ENCODE measurements at places on chromosomes 4 and X.

- DNase-seq = no peak
Observed at GRCh38 chr4:142974328-142974727, 128.2 kb upstream of the INPP4B start.

GRCh38 chr4:127352220-127353113 is 280.3 kb upstream of the INTU start:
- no peak for DNase-seq

GRCh38 chr4:114921790-114922591 is 191.4 kb downstream of the NDST4 start:
- DNase-seq = peak; percentile 78

GRCh38 chr4:7903791-7904516 is 35.7 kb downstream of the AFAP1 start:
- no peak for DNase-seq

- DNase-seq = no peak
Observed at GRCh38 chrX:110401135-110401534, 42.5 kb downstream of the RTL9 start.

GRCh38 chr4:126916626-126917140 is 716.1 kb upstream of the INTU start:
- DNase-seq = no peak

- peak; percentile 70 for DNase-seq
Observed at GRCh38 chr4:81030061-81030980, at the start of gene BMP3. Gene BMP3, plus strand, starts transcription at chr4:81030708. Its CDS starts 577 bp downstream, at chr4:81031285.

DNA sequence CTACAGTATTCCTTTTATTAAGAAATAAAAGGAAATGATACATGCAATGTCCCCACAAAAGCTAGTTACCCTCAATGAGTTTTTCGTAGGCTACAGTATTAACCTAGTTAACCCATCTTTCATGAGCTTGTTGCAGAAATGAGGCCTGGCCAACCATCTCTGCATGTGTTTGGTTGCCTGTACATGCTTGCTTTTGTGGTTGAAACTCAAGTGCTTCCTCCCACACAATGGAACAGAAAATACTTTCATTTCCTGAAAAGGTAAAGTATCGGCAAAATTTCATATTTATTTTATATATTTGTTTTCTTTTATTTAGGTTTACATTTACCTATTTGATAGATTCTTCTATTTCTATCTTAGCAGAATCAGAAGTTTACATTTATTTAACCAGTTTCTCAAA is 214.6 kb upstream of the FAM241A start:
- no peak for DNase-seq

DNA sequence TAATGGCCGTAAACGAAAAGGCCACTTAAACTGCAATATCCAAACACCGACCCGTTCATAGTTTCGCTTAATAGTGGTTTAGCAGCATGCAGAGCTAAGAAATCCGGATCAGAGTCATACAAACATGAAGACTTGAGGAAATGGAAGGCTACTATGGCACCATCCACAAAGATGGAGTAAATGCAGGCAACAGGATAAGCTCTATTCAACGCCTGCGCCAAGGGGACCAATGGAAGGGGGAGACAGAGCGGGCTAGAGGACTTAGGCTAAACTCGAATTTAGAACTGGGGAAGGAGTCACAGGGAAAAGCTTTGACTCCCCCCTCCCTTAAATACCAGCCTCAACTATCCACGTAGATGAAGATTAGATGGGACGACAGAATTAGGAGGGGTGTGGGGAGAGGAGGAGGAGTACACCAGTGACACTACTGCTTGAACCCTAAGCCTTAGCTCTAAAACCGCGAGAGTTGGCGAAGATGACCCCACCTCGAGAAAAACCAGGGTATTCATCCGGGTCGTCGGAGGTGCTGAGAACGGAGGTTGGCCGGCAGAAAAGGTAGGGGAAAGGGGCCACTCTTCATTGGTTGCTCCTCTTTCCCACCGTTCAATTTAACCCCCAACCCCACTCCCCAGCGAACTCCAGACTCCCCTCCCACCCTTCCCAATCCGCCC is 3.5 kb downstream of the HUWE1 start:
- peak; percentile 57 for DNase-seq

- DNase-seq = no peak
Observed at GRCh38 chrX:102077426-102077825, 48.1 kb upstream of the TCEAL2 start.

DNA sequence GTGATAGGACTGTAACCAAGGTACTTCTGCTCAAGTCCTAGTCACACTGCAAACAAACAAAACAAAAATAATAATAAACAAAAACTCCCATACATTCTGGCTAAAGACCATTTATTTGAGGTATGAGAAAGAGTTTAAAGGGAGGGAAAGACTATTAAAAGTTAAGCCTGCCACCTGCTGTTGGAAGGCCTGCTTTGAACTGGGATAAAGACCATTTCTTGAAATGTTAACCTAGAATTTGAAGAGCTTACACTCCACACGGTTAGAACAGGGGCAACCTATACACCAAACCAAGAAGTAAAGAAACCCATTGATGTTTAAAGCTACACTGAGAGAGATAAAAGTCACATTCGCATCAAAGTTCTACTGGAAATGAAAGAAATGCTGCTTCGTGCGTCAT is 548.7 kb upstream of the DIPK2B start:
- DNase-seq = no peak

DNA sequence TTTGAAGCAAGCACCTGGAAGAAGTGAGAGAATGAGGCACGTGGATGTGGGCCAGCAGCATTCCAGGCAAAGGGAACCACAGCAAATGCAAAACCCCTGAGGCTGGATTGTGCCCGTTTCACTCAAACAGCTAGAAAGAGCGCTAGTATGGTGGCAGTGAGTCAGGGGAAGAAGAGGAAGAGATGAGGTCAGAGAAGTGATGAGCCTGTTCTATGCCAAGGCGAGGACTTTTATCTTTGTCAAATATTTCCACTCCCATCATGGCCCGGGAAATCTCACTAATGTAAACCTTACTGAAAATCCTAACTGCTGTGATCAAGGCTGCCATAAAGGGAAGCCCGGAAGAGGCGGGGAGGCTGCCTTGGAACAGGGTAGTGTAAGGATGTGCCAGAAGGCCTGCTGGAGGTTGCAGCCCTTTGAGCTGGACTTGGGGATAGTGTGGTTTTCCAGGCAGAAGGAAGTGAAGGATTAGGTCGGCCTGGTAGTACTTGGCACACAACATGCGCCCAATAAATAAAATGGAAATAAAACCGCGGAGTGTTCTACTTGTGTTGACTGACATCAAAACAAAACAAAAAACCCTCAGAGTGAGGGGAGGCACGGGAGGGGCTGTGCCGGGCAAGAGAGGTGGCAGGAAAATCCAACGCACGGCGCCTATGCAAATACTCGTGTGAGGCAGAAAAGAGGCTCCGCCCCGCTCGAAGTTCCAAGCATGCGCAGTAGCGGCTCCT is 1.2 kb upstream of the CDK16 start:
- no peak for DNase-seq

DNA sequence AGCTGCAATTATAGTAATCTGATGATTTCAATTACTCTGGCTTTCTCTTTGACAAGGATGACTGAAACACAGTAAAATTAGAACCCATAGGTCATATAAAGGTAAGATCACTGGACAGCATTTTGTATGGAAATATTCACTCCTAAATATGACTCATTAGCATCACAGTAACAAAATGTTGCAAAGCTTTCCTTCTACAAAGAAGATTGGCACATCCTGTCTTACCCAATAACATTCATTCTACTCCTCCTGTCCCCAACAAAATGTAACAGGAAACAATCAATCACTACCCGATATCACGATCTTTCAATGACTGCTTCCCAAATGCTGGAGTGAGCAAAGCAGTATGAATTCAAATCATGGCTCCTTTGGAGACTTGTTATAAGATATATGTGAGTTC is 95.3 kb downstream of the FANCB start:
- DNase-seq = no peak

DNA sequence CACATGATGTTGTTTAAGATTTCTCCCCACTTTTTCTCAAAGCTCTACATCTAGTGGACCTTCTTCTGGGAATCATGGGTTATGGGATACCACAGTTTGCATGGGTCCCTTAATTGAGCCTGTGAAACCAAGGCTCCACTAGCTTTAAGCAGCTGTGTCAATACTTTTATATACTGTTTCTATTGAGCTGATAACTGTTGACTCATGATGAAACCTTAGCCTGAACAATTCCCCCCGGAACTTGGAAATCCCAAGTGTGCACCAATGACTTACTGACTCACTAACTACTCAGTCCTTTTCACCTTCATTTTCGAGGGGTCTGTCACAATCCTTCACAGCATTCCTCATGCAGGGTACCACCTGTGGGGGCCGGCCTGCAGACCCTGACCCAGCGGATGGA is 12.7 kb upstream of the SPIN4 start:
- no peak for DNase-seq

DNA sequence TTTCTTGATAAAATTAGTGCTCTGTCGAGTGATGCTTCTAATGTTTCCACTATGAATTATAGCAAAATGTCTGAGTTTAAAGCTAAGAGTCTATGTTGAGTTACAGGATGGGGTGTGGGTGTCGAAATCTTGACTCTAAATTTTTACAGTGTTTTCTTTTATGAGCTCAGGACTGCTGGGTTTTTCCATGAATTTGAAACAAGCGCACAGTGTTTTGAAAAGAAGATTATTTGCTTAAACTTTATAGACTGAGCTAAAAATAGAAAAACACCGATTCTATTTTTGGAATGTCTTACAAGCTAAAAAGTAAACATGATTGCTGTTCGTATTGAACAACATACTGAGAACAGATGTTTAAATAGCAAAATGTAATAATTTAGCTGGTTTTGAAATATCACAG is 7.5 kb downstream of the PTTG2 start:
- DNase-seq = no peak

GRCh38 chrX:130771230-130771629 is 131.8 kb downstream of the ENOX2 start:
- no peak for DNase-seq

DNA sequence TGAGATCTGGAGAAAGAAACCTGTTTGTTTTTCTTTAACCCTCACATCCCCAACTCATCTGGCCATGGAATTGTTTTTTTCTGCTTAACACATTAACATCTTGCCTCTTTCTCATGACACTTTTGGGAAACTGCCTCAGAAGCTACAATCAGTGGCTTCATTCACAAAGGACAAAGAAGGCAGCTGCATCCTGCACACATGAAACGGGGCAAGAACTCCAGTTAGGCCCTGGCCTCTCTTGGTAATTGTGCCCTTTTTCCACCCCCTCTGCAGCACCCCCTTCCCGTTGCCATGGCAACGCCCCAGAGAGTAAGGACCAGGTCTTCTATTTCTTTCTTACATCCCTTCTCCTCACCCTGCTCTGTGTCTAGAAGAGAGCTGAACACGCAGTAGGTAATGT is 103.4 kb downstream of the PDGFRA start:
- no peak for DNase-seq

GRCh38 chr4:73751166-73751565 is 10.8 kb downstream of the CXCL8 start:
- no peak for DNase-seq

DNA sequence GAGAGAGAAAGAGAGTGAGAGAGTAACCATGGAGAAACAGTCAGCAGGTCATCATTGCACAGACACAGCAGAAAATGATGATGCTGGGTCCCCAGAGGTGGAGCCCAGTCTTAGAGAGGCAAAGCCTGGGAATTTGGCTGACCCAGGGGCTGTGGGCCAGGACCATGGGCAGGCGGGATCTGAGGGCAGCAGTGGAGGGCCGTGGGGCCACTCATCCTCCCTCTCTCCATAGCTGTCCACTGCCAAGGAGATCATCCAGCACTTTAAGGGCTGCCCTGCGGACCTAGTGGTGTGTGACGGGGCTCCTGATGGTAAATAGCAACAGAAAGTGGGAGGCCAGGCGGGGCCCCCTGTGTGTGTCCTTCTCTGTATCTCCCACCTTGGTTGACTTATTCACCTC is 2.8 kb downstream of the FTSJ1 start:
- DNase-seq = no peak

- DNase-seq = peak; percentile 42
Observed at GRCh38 chr4:42151568-42152506, 618 bp downstream of the BEND4 start.

- DNase-seq = no peak
Observed at GRCh38 chr4:959338-960139, 13.8 kb downstream of the DGKQ start.

DNA sequence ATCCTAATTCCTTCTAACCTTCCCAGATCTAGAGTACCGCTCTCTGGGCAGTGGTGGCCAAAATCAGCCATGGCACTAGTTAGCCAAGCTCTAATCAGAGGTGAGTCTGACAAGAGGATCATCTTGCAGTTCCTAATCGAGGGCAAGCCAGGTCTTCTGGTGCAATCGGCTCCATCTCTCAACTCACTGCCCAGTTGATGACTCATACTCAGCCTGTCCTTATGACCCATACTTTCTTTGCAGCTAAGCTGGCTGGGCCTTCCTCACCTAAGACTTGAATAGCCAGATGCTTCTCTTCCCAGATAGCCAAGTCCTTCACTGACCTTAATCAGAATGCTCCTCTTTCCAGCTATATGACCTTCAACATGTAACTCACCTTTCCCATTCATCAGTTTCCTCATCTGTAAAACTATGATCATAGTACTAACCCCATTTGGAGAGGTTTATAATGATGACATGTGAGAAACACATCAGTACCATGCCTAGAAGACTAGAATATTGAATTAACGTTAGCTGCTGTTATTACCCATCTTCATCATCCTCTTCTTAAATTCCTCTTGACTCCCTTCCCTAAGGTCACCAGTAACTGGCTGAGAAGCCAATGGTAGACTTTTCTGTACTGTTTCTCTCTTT is 57.1 kb downstream of the RELL1 start:
- DNase-seq = no peak

DNA sequence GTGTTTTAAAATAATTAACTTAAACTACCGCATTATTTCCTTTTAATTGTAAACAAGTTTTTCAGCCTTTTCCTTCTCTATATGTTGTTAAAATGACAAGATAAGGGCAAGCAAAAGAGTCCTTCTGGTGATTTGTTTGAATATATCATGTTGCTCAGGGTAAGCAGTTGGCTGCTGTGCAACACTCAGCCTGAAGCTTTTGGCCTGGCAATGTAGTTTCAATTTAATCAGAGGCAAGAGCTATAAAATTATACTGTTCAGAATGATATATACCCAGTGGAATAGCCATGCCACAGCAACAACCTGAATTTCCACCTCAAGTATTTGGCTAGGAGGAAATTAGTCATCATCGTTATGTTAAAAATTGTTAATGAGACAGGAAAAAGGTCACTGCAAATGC is 53.4 kb downstream of the GRXCR1 start:
- DNase-seq = no peak

GRCh38 chr4:137794764-137795254 is 262.5 kb upstream of the PCDH18 start:
- no peak for DNase-seq

DNA sequence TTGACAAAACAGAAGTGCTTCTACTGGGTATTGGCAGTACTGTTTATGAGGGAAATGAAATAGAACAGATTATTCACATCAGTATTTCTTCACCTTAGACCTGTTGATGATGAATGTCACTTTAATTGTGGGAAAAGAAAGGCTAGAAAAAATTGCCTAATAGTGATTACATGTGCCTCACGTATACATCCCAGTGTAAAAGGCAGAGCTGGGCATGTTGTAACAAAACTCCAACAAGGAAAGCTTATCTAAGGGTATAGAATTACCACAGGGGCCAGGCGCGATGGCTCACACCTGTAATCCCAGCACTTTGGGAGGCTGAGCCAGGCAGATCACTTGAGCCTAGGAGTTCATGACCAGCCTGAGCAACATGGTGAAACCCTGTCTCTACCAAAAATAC is 4.2 kb downstream of the PGM2 start:
- peak; percentile 73 for DNase-seq

- DNase-seq = no peak
Observed at GRCh38 chr4:27807207-27807606, 946.6 kb downstream of the STIM2 start.

- DNase-seq = no peak
Observed at GRCh38 chr4:9976781-9977180, 44.5 kb downstream of the SLC2A9 start.

GRCh38 chr4:77471821-77472495 is 133.7 kb upstream of the CXCL13 start:
- DNase-seq = no peak
